ENCODE measurements at places on chromosomes 11 and 22.

DNA sequence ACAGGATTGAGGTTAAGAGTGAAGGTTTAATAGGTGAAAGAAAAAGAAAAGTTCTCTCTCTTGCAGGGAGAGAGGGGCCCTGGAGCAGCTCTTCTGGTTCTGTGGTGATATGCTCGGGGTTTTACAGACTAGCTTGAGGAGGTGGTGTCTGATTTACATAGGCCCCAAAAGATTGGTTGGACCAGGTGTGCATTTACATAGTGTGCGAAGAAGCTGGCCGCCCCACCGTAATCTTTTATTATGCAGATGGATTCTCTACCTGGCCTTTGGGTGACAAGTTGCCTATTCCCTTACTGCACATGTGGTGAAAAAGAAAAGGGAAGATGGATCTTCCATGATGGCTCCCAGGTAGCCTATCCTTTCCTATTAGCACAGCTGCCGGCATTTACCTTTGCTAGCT lies 219.9 kb upstream of the GRIA4 start:
- DNase-seq: no peak

DNA sequence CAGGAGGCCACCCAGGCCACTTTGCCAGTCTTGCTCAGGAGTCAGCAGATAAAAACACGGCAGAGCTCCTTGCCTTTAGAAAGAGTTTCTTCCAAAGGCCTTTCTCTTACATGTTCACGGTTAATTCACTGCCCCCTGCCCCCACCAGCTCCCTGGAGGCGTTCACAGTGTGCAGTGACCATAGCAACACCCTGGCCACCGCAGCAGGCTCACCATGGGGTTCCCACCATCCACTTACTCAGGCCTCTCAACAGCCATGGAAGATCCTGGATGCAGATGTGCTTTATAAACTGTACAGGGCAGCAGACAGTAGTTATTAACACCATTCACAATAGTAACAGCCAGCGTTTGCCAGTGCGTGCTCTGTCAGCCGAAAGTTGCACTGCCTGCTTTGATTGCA lies 10.6 kb upstream of the MYO7A start:
- DNase-seq: no peak

DNA sequence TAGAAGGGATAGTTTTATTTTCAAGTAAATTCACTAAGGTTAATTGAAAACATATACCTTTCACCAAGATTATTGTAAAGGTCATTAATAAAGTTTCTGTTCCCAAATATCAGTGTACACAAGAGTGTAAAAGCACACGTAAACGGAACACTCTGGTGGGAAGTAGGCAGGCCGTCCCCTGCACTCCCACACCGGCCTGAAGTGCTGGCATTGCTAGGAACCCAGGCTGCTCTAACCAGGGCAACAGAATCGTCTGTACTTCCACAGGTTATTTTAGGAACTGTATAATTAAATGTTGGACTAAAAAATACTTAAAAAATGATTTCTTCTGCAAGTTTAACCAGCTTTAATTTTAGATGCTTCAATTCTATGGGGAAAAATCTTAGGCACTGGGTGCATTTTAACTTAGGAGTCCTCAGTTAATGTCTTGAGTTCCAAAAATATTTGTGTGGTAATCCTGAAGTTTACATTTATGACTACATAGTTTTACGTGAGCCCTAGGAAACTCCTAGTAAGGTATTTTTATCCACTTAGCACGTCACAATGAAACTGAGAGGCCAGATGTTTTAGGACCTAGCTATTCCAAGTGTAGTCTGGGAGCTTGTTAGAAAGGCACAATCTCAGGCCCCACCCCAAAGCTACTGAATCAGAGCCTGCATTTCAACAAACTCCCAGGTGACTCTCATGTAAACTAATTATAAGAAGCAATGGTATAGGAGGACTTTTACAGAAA lies 31.2 kb downstream of the KMT5B start:
- no peak for DNase-seq

DNA sequence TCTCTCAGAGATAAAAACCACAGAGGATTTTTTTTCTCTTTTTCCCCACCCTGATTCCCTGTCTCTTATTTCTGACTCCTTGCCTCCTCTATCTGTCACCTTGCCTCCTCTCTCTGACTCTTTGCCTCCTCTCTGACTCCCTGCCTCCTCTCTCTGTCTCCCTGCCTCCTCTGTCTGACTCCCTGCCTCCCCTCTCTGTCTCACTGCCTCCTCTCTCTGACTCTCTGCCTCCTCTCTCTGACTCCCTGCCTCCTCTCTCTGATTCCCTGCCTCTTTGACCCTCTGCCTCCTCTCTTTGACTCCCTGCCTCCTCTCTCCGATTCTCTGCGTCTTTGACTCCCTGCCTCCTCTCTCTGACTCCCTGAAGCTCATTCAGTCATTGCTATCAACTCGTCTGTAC lies 3.1 kb downstream of the RASD2 start:
- DNase-seq: no peak
